ENCODE measurements at places on chromosomes 3 and 15. TPM values are rescaled to one million over a fixed set of nuclear protein-coding genes. Genes with fewer than 3 reads are reported as not detected.
A peak's percentile ranks its signal among the peaks of the same experiment; 100 is the strongest.

- no peak for DNase-seq
These were observed 336.1 kb downstream of the MFSD1 start for GRCh38 chr3:159137949-159138348.

- DNase-seq: no peak
These were observed 2.6 kb downstream of the IMP3 start for GRCh38 chr15:75637245-75638009.

DNA sequence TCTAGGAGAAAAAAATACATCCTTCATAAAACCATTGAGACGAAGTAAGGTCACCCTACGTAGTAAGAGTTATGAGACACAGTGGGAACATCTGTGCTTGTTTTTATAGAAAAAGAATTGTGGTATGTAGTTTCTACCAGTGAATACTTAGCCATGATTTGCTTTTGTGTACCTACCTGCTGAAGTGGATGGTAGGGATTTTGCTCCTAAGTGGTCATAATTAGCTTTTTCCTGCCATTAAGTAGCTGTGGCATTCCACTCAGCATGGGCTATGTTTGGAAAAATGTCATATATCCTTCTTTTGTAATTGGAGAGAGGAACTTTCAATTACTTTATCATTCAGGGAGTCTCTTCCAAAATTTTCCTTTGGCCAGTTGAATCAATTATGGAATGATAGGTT lies 63.7 kb downstream of the CHD2 start:
- no peak for DNase-seq

DNA sequence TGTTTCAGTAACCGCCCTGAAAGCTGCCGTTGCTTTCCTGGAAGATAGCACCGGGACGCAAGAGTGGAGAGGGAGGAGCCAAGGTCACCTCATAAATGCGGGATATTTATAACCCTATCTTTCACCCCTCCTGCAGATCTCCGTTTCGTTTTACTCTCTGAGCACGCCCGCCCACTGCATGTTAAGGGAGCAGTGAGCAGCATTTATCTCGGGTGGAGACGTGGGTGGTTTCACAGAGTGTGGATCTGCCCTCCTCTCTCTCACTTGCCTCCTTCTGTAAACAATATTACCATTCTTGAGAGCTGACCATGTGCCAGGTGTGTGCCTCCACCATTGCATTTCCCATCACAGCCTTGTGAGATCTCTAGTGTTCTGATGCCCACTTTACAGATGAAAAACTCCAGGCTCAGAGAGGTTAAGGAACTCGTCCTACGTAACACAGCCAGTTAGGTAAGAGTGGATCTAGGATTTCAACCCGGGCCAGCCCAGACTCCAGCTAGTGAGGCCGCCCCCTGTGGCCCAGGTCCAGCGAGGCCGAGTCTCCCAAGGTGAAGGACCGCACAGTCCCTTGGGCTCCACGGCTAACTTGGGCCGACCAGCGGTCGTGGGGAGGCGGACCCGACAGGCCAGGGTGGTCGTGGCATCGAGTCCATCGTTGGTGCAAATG lies 16.9 kb upstream of the SEMA4B start:
- DNase-seq: peak; percentile 56

DNA sequence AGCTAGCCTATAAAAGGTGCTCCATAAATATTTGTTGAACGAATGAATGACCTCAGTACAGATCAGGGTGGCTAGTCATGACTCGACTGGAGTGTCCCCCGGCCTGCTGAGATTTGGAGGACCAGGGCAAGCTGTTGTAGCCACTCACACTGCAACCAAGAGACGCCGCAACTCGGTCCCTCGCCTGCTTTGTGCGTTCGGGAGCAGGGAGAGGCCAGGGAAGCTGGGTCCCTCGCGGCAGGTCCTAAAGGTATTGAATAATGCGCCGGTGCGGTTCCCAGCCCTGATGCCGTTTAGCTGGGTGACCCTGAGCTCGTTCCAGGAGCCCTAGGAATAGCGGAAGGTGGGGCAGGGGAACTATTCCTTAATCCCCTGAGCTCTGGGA lies 1.8 kb downstream of the IGDCC4 start:
- DNase-seq: no peak

Gene SPTBN5
- total RNA-seq: 6.3 TPM
